Lung microvascular endothelial cell (primary cell): ENCODE measurements at places on chromosomes 16 and 17. TPM values are rescaled to one million over a fixed set of nuclear protein-coding genes. Genes with fewer than 3 reads are reported as not detected.

The CA4 gene
- 2.0 and 8.5 TPM in 2 replicates for total RNA-seq

The LRRC46 gene
- total RNA-seq = not detected in 2 replicates

The RILP gene
- total RNA-seq = 10.5 and 12.5 TPM in 2 replicates

The PLCG2 gene
- 8.5 and 10.9 TPM in 2 replicates for total RNA-seq

The TAC4 gene
- not detected in 2 replicates for total RNA-seq

The HS3ST4 gene
- not detected in 2 replicates for total RNA-seq

The MT1M gene
- total RNA-seq = 0.99 and 3.5 TPM in 2 replicates

The SLC5A2 gene
- total RNA-seq = not detected in 2 replicates

The FBXW10B gene
- 0.20 and 0.22 TPM in 2 replicates for total RNA-seq

The UNC13D gene
- 3.8 and 5.2 TPM in 2 replicates for total RNA-seq

The TP53TG3 gene
- not detected in 2 replicates for total RNA-seq

The ZNF469 gene
- total RNA-seq = 0.20 and 0.44 TPM in 2 replicates
